Fibroblast of upper back skin (primary cell): ENCODE measurements at places on chromosomes 1 and 21.

DNA sequence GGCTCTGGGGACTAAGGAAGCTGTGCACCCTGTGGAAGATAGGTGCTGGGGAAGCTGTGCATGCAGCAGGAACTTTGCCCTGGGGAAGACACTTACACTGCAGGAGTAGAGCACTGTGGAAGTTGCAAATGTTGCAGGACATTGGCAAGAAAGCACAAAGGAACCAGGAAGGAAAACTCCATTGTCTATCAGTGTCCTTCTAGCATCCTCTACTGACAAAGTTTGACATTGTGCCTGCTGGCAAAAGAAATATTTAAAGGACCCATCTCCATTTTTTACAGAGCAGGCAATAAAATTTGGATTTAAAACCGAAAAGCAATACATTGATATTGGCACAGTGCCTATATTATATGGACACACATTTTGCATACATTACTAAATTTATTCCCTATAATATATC, 394.1 kb downstream of the PBX1 start:
- DNase-seq, result no peak

DNA sequence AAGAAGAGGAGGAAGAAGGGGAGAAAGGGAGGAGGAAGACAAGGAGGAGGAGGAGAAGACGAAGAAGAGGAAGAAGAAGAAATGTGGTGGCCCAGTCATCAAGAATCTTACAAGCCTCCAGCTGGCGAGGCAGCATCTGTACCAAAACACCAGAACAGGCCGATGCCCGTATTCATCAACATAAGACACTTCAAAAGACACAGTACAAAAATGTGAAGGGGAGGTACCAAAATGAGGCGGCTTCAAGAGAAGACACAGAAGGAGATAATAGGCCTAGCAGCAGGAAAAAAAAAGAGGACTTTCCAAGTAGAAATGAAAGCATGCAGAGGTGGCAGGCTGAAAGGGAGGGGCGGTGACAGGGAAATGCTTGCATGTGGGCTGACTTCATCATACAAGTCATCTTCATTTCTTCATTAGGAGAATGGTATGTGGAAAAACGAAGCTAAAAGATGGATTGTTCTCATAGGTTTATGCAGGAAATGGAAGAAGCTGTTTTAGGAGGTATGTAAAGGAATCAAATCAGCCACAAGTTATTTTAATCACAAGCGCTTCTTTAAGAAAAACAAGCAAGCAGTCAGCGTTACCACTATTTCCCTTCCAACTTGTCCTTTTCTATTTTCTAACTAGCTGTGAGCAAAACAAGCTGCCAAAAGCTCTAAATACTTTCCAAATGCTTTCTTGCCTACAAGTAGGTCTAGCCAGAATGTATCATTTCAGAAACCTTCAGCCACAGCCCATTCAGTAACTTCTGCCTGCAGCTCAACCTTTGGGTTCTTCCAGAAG, 192.3 kb downstream of the SLC45A1 start:
- peak; percentile 81 for DNase-seq

DNA sequence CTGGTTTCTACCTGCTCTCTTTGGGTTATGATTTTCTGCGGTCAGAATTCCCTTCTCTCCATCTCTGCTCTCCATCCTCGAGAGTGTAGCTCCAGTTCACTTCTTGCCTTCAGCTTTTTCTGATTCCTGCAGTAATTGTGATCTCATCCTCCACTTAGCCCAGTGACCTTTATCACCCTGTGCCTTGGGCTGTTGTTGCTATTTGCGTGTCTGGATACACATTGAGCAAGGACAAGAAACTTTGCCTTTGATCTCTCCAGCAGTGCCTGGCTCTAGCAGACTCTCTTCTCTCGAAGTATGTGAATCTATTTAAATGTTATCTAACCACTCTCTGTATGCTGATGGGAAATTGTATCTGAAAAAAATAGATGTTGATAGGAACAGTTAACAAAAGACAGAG, 76.4 kb upstream of the MARK1 start:
- DNase-seq, result no peak

- no peak for DNase-seq
Observed at GRCh38 chr1:218699421-218699820, 354.3 kb downstream of the TGFB2 start.

GRCh38 chr1:8966606-8967005, 20.9 kb downstream of the CA6 start:
- no peak for DNase-seq

DNA sequence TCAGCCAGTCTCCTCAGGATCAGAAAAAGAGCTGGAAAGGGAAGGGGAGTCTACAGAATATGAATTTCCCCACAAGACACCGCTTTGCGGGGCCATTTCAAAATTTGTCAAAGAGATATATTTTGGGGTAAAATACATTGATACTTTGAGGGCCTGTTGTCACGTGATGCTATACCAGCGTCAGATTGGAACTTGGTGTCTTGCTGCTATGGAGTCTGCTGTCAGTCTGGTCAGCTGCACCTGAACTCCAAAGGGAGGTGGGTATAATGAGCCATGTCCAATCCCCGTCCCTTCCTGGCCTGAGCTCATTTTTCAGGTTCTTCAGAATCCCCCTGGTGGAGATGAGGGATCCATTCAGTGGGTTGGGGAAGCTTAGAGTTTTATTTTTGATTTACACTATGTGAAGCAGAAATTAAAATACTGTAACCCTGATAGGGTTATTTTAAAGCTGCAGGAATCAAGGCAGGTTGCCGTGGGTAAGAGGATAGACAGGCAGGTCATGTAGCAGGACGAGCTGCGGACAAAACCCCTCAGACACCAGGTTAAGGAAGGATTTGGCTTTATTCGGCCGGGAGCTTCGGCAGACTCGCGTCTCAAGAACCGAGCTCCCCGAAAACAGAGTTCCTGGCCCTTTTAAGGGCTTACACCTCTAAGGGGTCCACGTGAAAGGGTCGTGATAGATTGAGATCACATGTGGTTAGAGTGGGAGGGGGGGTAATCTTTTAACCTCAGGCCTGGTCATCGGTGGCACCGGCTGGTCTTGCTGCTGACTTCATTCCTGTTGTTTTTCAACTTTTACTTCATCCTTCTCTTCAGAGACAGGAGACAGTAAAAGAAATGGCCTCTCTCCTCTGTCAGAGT, 2.2 kb upstream of the POFUT2 start:
- no peak for DNase-seq
